Activated naive CD4-positive, alpha-beta T cell treated with anti-CD3 and anti-CD28 coated beads, Interleukin-2, amount 50 U/mL, for 72 hours (primary cell): ENCODE measurements at places on chromosomes 3 and 15. TPM values are rescaled to one million over a fixed set of nuclear protein-coding genes. Genes with fewer than 3 reads are reported as not detected.

The GRAMD2A gene
- not detected for total RNA-seq

The VILL gene
- total RNA-seq, result 13.2 TPM

The MAPKAPK3 gene
- 153 TPM for total RNA-seq

The HESX1 gene
- total RNA-seq, result 1.3 TPM

The C2CD4A gene
- total RNA-seq, result 0.14 TPM

The MESP2 gene
- not detected for total RNA-seq

The ACP3 gene
- not detected for total RNA-seq

The OXNAD1 gene
- total RNA-seq, result 53.9 TPM

The FBXO45 gene
- total RNA-seq, result 15.4 TPM

The LEKR1 gene
- 1.0 TPM for total RNA-seq

The COL6A5 gene
- total RNA-seq, result not detected

The ACOX2 gene
- not detected for total RNA-seq

The BOC gene
- 0.62 TPM for total RNA-seq

The GPR27 gene
- not detected for total RNA-seq

The ZNF619 gene
- 0.91 TPM for total RNA-seq

The XRN1 gene
- 60.4 TPM for total RNA-seq

The TGM4 gene
- not detected for total RNA-seq

The TNIK gene
- 37.9 TPM for total RNA-seq

The GLDN gene
- not detected for total RNA-seq

The SLITRK3 gene
- not detected for total RNA-seq

The RBP2 gene
- total RNA-seq, result not detected

The RAB43 gene
- 57.4 TPM for total RNA-seq

The FBXO40 gene
- not detected for total RNA-seq

The ZMYND10 gene
- total RNA-seq, result 1.9 TPM

The GNAT1 gene
- not detected for total RNA-seq

The ZNF385D gene
- not detected for total RNA-seq

The MEIS2 gene
- 0.16 TPM for total RNA-seq

The SYNPR gene
- total RNA-seq, result not detected

The KCTD6 gene
- 2.5 TPM for total RNA-seq

The THOC7 gene
- 15.6 TPM for total RNA-seq
